GM13976 (cell line): ENCODE measurements at places on chromosomes 11 and 22.
A peak's percentile ranks its signal among the peaks of the same experiment; 100 is the strongest.

DNA sequence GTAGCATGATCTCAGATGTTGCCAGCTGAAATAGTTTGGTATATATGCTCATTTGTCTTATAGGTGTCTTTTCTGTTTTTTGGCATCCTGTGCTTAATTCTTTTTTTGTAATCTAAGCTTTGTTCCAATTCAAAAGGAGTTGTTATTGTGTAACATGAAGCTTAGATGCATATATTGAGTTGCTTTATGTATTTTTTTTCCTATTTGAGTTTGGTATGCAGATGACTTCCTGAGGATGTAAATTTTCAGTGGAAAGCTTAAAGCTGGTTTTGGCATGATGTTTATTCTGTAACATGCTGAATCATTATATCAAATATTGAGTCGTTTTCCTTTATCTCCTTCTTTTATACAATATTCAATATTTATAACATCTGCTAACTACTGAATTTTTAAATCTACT, 69.4 kb downstream of the DDX10 start:
- DNase-seq = no peak

DNA sequence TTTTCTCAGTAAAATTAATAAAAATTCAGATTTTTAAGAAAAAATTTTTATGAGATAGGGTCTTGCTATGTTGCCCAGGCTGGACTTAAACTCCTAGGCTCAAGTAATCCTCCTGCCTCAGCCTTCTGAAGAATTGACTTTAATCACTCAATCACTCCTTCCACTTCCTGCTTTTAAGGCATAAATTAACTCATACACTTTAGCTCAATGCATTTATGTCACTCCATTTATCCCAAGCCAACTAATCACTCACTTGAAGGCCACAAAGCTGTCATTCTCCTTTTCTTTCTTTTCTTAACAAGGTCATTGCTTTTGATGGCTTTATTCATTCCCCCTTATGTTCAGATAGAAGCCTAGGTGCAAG, 877 bp downstream of the ALG9 start:
- DNase-seq = no peak

DNA sequence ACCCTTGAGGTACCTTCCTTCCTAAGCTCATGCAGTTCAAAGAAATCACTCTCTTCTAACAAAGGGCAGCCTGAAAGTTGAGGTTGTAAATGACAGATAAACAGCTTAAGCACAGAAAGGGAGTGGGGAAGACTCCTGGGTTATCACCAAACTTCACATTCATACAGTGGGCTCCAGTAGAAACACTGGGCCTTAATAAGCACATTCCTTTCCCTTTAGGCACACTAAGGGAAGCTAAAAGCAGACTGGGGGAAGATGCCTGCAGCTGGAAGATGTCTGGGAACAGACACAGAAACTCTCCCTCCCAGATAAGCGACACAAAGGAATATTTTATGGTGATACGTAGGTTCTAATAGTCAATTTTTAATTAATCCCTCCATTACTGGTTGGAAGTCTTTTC, 350.3 kb upstream of the MPPED2 start:
- DNase-seq = no peak

DNA sequence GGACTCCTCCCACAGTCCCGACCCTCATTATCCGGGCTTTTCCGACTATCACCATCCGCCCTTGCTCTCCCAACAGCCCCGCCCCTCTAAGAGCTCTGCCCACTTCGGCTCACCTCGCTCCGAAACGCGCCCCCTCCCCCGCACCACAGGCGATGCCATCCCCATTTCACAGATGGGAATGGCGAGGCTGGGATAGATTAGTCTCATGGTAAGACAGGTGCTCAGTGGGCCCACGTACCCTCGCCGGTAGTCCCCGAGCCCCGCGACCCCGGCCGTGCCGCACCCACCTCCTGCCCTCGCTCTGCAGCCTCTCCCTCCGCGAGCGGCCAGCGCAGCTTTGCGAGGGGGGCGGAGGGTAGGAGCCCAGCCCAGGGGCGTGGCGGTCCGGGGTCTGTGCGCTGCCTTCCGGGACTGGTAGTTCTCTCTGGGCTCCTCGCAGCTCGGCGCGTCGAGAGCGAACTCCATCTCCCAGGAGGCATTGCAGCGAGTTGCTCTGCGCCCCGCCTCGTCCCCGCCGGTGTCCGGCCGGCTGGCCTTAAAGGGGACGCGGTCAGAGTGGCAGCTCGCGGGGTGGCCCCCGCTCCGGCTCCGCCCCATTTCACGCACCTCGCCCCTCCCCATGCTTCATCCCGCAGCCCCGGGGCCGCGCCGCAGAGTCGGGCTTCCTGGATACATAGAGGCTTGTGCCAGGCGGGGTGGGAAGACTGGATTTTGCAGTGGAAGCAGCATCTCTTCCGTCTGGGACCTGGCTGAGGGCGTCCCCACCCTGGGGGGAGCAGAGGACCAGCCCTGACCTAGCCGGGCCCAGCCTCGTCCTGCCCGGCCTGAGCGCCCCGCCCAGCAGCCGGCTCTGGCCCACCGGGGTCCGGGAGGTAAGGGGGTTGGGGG, at the start of the genes KCTD21 and USP35:
KCTD21 (minus strand) TSS at position 341 of the 888 bp plus-strand sequence. CDS start 14,072 bp downstream, outside the sequence.
USP35 (plus strand) TSS at position 634 of the 888 bp plus-strand sequence. CDS start 7,327 bp downstream, outside the sequence.
- peak; percentile 99 for DNase-seq

DNA sequence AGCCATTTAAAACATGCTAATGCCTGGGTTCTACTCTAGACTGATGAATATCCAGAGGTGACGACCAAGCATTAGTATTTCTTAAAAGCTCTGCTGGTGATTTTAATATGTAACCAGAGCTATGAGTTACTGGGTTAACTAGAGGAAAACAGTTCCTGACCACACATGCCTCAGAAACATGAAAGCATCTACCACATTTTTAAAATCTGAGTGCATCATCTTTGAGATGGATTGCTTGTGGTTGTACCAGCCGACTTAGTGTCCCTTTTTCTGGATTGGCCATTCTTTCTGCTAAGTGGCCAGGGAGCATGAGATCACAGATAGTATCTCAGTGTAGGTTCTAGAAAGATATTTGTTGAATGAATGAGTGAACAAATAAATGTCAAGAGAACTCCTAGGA, 152.4 kb downstream of the NTM start:
- no peak for DNase-seq

DNA sequence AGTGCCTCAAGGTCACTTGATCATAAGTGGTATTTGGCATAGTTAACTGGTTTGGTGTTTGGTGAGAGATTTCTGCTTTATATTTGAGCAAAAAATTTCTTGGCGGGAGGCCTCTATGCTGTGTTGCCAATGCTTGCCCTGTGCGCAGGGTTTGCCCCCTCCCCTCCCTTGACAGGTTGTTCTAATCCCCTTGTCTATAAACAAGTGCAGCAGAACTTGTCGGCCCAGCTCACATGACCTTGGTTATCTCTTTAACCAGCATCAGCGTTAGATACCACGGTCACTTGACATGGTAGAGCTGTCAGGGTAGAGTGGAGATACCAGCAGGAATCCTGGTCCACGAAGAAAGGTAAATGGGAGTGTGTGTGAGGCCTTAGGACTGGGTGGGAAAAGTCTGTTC, 35.6 kb downstream of the MARK2 start:
- no peak for DNase-seq

DNA sequence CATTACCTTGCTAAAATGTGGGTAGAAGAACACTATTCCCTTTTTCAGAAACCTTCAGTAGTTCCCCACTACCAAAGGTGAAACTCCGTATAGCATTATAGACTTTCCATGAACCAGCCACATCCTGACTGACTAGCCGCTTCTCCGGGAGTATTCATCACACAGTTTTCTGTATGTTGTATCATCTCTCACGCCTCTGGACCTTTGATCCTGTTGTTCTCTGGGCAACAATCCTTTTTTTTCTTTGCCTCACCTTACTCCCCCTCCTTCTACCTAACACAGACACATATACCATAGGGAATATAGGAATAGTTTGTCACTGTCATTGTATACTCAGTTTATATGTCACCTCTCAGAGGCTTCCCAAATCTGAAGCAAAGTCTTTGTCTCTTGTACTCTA, 20.8 kb downstream of the ZC3H12C start:
- DNase-seq = no peak

GRCh38 chr22:19117111-19117512, 5.1 kb downstream of the DGCR2 start:
- DNase-seq = no peak

DNA sequence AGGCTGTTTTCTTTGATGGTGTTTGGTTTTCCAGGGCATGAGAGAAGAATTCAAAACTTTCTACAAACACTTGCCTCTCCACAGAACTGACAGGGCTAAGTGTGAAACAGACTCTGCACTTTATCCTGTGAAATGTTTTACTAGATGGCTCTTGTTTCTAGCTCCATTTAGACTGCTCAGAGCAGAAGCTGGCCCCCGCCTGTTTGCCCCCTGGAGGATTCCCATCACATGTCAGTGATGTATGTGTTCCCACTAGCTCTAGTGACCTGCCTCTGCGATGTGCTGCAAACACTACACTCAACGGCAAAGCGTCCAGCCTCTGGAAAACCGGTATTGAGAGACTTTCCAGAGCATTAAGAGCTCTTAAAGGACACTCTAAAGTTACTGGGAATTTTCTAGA, 41.4 kb upstream of the PCF11 start:
- no peak for DNase-seq

- no peak for DNase-seq
These were observed 96.2 kb downstream of the PDE2A start for GRCh38 chr11:72578051-72578450.

DNA sequence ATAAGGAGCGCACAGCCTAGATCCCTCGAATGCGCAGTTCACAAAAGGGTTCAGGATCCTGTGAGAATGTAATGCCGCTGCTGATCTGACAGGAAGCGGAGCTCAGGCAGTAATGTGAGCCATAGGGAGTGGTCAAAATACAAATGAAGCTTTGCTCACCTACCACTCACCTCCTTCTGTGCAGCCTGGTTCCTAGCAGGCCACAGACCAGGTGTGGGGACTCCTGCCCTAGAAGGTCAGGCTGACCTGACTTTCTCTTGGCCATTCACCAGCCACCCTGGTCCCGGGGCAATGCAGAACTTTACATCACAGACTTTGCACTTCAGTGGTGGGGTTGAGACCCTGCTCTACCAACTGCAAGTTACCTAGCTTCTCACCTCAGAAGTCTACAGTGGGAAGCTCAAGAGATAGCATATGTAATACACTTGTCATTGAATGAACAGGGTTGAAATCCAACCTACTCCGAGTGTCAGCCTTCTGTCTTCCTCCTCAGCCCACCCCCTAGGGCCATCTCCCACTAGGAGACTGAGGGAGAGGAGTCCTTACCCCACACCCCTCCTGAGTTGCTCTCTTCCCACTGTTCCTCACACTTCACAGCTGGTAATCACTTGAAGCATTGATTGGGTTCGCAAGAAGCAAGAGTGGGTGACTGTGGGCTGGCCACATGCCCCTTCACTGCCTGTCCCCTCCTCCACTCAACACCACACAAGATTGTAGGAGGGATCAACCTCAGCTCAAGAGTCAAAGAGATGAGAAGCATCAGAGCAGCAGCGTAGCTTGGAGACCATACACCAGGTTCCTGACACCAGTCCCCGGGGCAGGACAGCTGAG, 2.0 kb upstream of the KCNJ1 start:
- DNase-seq = no peak

- DNase-seq = no peak
These were observed 18.1 kb upstream of the SCGB1A1 start for GRCh38 chr11:62400760-62401159.

DNA sequence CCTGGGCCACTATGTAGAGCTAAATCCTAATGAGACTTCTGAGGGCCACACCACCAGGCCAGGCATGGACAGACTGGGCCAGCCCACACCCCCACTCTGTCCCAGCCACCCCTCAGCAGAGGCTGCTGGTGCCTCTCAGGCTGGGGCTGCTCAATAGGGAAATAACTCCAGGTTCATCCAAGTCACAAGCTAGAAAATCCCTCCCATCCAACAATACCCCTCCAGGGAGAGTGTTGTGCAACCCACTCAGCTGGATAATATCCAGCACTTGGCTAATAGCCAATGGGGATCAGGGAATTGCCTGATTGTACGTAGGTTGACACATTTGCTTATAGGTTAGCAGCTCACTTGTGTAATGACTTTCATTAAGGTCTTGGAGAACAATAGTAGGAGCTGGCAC, 64.1 kb upstream of the WNT11 start:
- no peak for DNase-seq

- no peak for DNase-seq
These were observed 20.0 kb upstream of the LMO1 start for GRCh38 chr11:8283465-8284230.
